Suppressor macrophage (primary cell): ENCODE measurements at places on chromosomes 7 and 10.

- no peak for DNase-seq
These were observed 245.5 kb downstream of the REEP3 start for GRCh38 chr10:63766745-63767137.

DNA sequence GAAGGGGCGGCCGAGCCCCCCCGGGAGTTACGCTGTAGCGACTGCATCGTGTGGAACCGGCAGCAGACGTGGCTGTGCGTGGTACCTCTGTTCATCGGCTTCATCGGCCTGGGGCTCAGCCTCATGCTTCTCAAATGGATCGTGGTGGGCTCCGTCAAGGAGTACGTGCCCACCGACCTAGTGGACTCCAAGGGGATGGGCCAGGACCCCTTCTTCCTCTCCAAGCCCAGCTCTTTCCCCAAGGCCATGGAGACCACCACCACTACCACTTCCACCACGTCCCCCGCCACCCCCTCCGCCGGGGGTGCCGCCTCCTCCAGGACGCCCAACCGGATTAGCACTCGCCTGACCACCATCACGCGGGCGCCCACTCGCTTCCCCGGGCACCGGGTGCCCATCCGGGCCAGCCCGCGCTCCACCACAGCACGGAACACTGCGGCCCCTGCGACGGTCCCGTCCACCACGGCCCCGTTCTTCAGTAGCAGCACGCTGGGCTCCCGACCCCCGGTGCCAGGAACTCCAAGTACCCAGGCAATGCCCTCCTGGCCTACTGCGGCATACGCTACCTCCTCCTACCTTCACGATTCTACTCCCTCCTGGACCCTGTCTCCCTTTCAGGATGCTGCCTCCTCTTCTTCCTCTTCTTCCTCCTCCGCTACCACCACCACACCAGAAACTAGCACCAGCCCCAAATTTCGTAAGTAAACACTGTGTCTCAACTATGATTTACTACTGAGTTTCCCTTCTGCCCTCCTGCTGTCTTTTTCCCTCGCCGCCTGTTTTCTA, 666 bp downstream of the NRG3 start:
- DNase-seq = no peak

- DNase-seq = peak; percentile 82
These were observed 5.0 kb upstream of the TNRC18 start for GRCh38 chr7:5428478-5429252.

- no peak for DNase-seq
These were observed 235.0 kb downstream of the CCDC7 start for GRCh38 chr10:32680803-32681557.

- DNase-seq = no peak
These were observed 108.9 kb downstream of the IPMK start for GRCh38 chr10:58158806-58159205.

GRCh38 chr7:147586526-147586925, 1004.0 kb upstream of the C7orf33 start:
- no peak for DNase-seq

DNA sequence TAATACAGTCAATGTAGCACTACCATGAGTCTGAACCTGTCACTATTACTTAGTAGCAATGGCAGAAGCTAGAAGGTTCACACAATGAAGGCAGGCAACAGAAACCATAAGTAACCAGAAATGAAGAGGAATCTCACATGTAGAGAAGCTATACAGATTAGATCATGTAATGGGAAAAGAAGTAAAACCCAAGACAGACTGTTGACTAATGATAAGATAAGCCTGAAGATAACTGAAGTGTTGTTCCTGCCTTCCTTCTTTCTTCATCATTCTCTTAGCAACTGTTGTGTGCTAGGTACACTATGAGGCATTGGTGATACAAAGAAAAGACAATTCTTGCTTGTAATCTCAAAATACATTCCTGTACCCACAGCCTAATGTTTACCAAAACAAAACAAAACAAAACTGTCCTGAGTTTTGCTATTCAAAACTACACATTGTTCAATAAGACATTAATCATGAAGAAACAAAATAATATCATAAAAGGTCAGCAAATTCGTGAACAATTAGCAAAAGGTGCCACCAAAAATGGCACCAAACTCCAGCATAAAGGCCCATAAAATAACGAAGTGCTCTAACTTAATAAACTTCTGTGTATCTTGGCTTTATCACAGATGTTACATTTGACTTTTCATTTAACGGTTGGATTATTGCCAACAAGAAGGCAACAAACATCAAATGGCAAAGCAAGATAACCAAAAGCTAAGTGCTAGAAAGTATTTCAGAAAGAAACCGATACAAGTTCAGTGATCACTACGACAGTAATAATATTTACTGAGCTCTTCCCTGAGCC, 27.1 kb downstream of the ZNF800 start:
- no peak for DNase-seq

DNA sequence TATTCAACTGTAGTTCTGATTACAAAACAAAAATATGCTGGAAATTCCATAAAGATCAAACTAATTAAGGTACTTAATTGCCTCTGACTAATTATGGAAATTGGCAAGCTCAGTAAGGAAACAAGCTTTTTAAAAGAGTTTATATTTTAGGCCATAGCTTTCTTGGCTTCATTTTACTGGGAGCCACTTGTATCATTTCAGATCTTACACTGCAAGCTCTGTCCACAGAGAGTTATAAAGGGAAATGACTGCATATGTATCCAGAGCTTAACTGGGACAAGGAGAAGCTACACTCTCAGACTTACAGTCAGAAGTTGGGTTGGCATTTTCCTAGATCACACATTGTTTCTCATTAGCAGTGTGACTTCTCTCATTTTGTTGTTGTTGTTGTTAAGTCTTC, 92.4 kb downstream of the LRRN3 start:
- DNase-seq = no peak

GRCh38 chr7:43938892-43939482, 12.8 kb downstream of the UBE2D4 start:
- no peak for DNase-seq
